ENCODE measurements at places on chromosomes 7 and 10.

- no peak for DNase-seq
Measured at GRCh38 chr10:92131275-92131820, 159.5 kb downstream of the CPEB3 start.

GRCh38 chr7:131110297-131111080 is 217.2 kb upstream of the MKLN1 start:
- DNase-seq: peak; percentile 59

GRCh38 chr7:151690606-151691005 is 170.9 kb upstream of the RHEB start:
- DNase-seq: no peak

DNA sequence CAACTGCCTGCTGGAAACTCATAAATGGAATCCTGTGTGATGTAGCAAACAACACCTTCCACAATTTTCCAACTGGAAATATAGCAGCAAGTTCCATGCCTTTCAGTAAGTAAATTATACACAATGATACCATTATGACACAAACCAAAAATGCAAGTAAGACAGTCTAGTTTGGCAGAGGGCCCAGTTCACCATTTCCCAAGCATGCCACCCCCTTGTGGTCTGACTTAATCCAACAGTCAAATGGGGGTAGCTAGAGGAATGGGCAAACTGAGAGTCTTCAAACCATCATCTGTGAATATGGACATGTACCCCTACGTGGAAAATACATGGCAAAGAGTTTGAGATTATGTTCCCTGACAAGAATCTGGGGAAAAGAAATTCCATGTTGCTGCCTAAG is 137.6 kb upstream of the VWC2 start:
- DNase-seq: no peak

GRCh38 chr7:95473276-95473985 is 12.3 kb upstream of the ASB4 start:
- DNase-seq: no peak

- DNase-seq: no peak
Measured at GRCh38 chr10:105328503-105329133, 687.5 kb downstream of the SORCS3 start.

DNA sequence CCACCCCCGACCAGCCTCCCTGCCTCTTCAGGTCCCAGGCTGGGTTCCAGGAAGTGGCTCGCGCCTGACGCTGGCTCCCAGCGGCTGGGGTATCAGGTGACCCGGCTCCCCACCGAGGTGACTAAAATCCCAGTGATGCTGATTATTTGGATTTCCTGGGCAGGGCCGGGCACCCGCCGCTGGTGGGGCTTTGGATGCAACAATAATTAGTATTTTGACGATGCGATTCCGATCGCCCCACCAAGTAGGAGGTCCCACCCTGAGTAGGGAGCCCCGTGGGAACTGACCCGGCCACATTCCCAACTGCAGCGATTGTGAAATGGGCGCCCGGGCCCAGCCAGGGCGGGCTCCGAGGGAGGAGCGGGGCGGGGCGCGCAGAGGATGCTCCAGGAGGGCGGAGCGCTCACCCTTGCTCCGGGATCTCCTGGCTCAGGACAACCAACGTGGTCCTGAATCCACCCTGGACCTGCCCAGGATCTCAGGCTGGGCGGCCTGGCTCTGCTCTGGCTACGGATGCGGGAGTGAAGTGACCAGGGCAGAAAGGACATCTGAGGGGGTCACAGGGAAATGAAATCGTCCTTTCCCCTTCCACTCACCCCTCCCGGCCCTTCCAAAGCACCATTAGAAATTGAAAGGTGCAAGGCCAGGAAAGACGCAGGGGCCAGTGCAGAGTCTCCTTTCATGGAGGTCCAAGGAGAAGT is 32.6 kb downstream of the DUSP5 start:
- no peak for DNase-seq

DNA sequence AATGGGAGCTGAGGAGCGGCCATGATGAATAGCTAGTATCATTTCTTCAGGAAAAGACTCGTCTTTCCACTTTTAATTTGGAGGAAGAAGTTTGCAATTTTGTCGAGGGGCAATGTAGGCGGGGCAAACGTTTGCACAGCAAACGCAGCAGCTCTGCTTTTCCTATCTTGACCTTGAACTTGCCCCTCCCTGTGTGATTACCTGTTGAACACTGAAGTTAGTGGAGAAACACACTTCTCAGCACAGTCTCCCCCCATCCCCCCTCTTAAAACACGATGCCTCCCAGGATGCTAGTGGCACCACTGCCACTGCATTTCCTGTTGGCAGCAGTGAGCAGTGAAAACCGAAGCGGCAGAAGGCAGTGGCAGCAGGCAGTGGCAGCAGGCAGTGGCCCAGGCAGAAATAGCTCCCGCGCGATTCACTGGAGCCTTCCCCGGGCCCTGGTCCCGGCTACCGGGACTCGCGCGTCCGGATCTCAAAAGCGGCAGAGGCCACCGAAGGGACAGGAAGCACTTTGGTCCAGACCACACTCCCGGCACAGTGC is at the start of gene EPDR1:
Gene EPDR1 (plus strand): TSS at position 336 of the 544 bp plus-strand sequence. CDS start 300 bp downstream, outside the sequence.
- DNase-seq: no peak

DNA sequence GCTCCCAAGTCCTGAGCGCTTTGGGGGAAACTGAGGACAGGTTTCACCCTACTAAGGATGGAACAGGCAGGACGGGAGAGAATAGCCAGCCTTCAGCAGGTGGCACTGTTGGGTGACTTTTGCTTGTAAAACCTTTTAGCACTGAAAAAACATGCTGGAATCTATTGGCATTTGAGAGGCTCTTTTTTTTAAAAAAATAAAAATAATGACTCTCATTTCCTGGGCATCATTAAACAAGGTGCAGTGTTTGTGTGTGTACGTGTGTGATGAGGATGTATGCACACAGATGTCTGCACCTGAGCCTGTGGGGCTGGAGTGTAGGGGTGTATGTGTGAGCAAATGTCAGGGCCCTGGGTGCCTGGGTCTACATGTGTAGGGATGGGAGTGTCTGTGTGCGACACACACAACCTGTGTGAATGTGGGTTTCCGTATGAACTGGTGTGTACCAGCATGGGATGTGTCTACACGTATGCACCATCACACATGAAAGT is 177.9 kb downstream of the RPS24 start:
- DNase-seq: no peak

DNA sequence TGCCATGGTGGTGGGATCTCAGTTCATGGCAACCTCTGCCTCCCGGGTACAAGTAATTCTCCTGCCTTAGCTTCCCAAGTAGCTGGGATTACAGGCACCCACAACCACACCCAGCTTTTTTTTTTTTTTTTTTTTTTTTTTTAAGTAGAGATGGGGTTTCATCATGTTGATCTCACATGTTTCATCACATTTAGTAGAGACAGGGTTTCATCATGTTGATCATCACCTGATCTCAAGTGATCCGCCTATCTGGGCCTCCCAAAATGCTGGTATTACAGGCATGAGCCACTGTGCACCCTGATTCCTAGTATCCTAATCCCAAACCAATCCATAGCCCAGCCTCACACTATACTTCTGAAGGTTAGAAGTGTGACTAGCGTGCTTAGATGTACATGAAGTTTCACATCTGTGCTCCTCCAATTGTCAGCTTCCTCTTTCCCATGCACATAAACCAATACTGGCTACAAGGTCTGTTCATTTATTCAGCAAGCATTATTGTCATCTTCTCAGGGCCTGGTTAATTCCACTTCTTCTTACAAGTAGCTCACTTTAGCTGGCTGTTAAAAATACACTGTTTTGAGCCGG is 6.8 kb upstream of the NAT16 start:
- no peak for DNase-seq

DNA sequence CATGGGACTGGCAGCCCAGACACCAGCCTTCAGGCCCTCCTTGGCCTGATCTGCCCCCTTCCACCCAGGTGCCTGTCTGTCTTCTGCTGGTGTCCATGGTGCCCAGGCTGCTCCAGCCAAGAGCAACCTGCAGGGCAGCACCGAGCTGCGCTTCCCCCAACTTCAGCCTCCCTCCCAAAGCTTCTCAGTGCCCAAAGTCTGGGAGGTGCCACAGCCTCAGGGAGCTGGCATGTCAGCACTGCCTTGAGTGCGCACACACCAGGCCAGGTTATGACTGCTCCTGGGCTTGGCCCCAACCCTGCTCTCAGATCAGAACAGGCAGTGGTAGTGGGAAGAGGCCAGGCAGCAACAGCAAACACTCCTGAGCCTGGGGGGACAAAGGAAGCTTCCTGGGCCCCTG is 304.6 kb upstream of the NRG3 start:
- no peak for DNase-seq

DNA sequence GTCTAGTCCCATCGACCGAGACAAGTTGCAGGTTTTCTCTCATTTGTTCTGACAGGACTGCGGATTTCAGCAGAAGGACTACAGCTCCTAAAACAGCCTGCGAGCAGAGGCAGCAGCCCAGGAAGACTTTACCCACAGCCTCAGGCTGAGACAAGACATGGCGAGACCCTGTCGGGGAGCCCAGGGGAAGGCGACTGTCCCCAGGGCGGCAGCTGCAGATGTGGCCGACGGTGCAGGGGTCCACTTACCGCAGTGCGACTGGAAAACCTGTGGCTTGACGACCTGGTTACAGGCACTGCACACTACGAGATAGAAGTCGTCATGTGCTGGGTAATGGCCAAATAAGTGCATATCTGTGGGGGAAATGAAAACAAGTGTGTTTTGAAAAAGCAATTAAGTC is 88.0 kb downstream of the ATXN7L1 start:
- no peak for DNase-seq

- no peak for DNase-seq
Measured at GRCh38 chr10:103931603-103932002, 13.6 kb upstream of the STN1 start.

DNA sequence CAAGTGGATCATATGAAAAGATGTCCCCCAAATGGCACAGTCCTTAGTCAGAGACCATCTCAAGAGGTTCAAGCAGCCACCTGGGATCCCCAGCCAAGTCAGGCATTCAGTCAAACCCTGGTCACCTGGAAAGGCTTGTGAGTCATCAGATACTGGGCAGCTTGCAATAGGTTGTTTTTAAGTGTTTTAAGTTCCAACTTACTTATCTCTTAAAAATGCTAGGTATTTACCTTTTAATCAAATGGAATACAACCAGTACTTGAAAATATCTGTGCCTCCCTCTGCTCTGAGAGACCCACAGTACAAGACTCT is 262.2 kb downstream of the WDR11 start:
- DNase-seq: no peak

- no peak for DNase-seq
Measured at GRCh38 chr10:74381291-74381853, 230.4 kb downstream of the ADK start.

DNA sequence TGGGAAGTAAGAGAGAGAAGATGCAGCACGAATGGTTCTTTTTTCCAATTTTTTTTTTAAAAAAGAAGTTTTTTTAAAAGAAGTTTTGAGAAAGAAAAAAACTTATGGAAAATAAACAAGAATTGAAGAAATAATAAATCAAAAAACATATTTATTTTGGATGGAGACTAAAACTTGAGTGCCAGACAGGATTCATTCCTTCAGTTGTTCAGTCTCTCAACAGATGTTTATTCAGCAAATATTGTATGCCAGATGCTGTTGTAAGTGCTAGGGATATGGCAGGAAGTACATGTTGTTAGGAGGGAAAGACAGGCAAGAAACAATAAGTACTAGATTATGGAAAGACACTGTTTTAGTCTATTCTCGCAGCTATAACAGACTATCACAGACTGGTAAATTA is 750.7 kb upstream of the PHF14 start:
- DNase-seq: no peak

- DNase-seq: no peak
Measured at GRCh38 chr10:102878629-102879028, 9.4 kb downstream of the AS3MT start.

- no peak for DNase-seq
Measured at GRCh38 chr10:126387931-126388911, at the start of gene ADAM12. ADAM12 (minus strand) TSS chr10:126388477; CDS start chr10:126388145, 332 bp downstream.

DNA sequence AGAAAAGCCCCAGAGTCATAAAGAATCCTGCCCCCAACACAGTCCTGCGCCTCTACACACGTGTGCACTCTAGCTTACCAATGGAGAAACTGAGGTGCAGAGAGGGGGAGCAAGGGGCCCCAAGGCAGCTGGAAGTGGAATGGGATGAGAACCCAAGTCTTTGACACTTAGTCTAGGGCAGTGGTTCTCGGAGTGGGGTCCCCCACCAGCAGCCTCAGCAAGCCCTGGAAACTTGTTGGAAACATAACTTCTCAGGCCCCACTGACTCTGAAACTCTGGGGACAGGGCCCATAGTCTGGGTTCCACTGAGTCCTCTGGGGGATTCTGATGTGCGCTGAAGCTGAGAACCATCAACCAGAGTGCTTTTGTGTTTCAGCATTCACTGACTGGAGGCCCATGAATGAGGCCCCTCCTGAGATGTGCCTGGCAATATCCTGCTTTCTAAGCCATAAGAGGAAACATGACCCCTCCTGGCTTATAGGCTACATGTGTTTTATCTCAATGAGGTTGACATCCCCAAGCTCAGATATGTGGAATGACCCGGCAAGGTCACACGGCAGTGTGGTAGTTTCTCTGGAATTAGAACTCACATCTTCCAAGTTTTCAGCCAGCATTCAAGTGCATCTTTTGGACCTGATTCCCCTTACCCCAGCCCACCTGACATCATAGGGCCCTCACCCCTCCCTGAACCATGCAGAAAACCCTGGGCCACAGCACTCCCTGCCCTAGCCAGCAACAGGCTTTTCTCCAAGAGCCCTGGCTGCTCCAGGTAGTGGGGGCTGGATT is 147.3 kb upstream of the PCBD1 start:
- no peak for DNase-seq

DNA sequence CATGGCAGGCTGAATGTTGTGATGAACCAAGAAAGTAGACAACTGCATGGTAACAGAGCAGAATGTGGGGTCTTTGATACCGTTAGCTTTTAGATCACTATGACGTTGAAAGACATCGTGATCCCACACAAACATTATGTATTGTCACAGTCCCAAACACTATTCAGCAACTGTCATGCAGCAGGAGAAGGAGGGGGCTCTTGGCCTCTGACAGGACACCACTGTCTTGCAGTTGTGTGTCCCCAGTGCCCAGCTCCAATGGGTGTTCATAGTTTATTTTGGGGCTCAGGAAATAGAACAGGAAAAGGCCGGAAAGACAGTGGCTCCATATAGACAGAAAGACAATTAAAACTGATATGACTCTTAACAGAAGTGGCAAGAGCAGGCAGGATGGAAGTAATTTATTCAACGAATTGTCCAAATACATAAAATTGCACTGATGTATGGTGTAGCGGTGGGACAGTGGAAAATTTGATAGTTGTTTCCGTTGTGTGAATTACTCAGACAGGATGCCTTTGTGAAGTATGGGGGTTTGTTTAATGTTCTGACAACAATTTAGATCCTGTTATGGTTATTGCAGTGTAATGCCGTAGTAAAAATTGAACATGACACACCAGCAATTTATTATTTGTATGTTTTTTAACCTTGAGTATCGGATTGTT is 292.0 kb downstream of the LRMDA start:
- DNase-seq: no peak

DNA sequence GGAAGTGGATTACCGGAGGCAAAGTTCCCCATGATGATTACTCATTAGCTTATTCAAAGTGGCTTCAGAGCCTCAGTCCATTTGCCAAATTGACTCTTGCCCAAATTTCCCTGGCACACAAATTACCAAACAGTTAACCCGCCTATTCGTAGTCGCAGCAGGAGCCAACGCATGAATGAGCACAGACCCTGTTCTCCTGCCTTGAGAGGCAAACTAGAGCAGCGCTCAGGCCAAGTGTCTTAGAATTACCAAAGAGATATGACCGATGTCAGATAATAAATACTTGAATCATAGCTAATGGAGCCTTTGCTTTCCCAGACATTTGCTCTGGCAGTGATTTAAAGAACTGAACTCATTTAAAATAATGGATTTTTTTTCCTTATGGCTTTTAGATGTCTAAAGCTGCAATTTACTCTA is 64.9 kb downstream of the CTTNBP2 start:
- no peak for DNase-seq
